ENCODE measurements at places on chromosomes 4 and X. TPM values are rescaled to one million over a fixed set of nuclear protein-coding genes. Genes with fewer than 3 reads are reported as not detected.
A peak's percentile ranks its signal among the peaks of the same experiment; 100 is the strongest.

DNA sequence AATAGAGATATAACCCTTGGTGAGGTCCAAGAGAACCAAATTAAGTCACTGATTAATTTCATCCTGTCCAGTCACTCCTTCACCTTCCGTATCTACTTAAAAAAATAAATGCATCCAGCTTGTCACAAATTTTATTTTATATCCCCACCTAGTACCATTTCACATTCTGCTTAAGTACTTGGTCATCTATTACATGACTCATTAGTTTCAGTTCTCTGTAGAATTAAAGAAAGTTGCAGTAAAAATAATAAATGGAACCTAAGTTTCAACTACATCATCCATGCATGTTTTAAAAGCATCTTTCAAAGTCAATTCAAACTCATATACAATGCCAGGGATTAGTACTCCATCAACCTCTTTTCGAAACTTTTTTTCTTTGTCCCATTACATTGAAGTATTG lies 130.2 kb downstream of the SH2D1A start:
- no peak overlapping the region for H3K4me3 ChIP-seq
- H3K27ac ChIP-seq, result no peak overlapping the region
- H3K27me3 ChIP-seq, result no peaks in the 10 kb centered on the region

Gene RTL9
- 0.56 TPM for total RNA-seq

Gene USP17L19
- not detected for total RNA-seq

DNA sequence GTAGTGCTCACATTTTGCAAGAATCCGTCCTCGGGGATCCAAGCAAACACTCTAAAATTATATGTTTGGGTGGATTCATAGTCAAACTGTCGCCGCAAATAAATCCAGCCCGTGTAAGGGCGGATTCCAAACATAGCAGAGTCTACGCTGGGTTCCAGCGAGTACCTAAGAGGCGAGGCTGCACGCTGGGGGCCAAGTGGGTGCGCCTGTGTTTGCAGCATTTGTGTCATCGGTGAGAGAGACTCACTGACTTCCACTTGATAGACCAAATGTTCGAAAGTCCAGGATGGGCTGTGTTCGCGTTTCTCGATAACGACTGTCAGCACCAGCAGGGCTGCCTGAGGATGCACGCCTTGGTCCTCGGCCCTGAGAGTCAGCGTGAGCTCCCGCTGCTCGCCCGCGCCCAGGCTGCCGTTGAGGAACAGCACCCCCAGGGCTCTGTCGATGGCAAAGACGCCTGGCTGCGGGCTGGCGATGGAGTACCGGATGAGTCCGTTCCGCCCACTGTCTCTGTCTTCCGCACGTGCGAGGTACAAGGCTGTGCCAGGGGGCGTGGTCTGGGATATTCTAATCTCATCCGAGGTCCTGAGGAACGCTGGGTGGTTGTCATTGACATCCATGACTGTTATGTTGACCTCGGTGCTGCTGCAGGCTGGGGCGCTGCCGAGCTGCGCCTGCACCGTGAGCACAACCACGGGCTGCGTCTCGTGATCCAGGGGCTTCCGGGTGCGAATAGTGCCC lies 158.7 kb downstream of the DCHS2 start:
- H3K4me3 ChIP-seq, result 0 out of 2 replicates have a peak overlapping the region, but pooled peaks have one; percentile 7
- DNase-seq, result peak; percentile 2
- no peaks in the 10 kb centered on the region for H3K36me3 ChIP-seq
- H3K27me3 ChIP-seq, result 0 out of 2 replicates have a peak, but pooled peaks cover 2% of the 10 kb centered on the region
- no peak overlapping the region for H3K27ac ChIP-seq
- H3K4me1 ChIP-seq, result no peaks in the 10 kb centered on the region

- DNase-seq, result no peak
- no peak overlapping the region for H3K4me3 ChIP-seq
- no peaks in the 10 kb centered on the region for H3K4me1 ChIP-seq
- H3K27me3 ChIP-seq, result no peaks in the 10 kb centered on the region
- H3K27ac ChIP-seq, result no peak overlapping the region
- H3K36me3 ChIP-seq, result no peaks in the 10 kb centered on the region
These were observed 143.2 kb downstream of the GABRA3 start for GRCh38 chrX:152307936-152308335.

- no peaks in the 10 kb centered on the region for H3K36me3 ChIP-seq
- H3K4me3 ChIP-seq, result no peak overlapping the region
- H3K27ac ChIP-seq, result no peak overlapping the region
- no peaks in the 10 kb centered on the region for H3K27me3 ChIP-seq
- peaks cover 1% of the 10 kb centered on the region for H3K4me1 ChIP-seq
These were observed 38.7 kb upstream of the THOC2 start for GRCh38 chrX:123771449-123772064.

DNA sequence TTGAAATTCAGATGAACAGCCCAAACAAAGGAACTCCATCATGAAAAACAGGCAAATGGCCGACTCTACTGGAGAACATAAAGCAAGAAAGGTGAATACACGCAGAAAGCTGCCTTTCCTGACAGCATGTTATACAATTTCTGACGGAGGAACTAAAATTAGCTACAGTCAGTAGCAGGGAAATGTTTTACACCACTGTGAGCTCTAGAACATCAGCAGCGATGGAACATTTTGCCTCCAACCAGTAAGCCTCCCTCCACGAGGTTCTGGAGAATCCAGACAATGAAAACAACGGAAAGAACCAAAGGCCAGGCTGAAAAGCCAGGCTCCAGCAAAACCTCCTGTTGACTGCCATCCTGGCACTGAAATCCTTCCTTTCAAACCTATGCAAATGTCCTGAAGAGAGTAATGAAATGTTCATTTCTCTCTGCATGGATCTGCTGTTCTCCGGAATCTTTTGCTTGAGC lies 78.9 kb downstream of the IRF2 start:
- H3K4me3 ChIP-seq, result no peak overlapping the region
- H3K27me3 ChIP-seq, result no peaks in the 10 kb centered on the region

Gene TCEAL7
- 16.1 TPM for total RNA-seq

Gene TCEAL3
- 13.1 TPM for total RNA-seq

Gene NEXMIF
- total RNA-seq, result under 0.01 TPM

Gene TMPRSS11F
- total RNA-seq, result not detected

DNA sequence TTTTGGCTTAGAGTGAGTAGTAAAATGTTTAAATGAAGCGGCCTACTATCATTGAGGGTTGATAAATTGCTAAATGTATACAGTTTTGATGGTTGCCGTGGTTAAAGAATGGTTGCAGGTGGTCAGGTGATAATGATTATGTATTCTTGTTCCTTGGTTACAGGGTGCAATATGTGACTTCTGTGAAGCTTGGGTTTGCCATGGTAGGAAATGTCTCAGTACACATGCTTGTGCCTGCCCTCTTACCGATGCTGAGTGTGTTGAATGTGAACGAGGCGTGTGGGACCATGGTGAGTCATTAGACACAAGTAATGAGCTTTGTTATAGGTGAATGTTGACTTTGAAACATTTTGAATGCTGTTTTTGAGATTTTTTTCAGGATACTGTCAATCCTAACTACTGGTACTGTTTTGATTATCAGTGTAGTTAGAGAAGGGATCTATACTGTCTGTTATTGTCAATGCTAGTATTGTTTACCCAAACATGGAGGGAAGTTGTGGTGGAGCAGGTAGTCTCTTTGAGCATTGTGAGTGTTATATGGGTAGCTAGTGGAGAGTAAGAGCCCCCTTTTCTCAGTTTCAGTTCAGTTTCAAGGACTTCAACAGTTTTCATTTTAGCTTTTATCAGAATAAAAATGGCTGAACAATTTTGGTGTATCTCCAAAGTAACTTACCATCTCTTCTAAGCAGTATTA lies 8.9 kb downstream of the ZNF330 start:
- H3K4me3 ChIP-seq, result no peak overlapping the region
- DNase-seq, result no peak
- H3K27me3 ChIP-seq, result no peaks in the 10 kb centered on the region

Gene AWAT2
- under 0.01 TPM for total RNA-seq
